ENCODE measurements at places on chromosomes 13 and 19.

DNA sequence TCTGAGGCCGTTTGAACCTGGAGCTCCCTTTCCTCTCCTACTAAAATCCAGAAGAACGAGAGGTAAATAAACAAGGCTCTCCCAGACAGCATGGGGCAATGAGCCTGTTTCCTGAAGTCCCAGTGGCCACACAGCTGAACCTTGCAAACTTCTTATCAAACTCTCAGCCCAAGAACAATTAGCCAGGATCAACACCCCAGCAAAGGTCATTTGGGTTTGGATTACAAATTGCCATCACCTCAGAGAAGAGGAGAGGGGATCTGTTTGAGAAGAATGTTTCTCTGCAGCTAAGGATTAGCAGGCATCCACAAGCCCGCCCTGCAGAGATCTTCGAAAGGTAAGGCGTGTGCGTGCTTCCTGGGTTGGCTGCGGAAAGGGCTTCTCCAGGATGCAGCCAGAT lies 201.9 kb upstream of the SOX1 start:
- no peak for DNase-seq

DNA sequence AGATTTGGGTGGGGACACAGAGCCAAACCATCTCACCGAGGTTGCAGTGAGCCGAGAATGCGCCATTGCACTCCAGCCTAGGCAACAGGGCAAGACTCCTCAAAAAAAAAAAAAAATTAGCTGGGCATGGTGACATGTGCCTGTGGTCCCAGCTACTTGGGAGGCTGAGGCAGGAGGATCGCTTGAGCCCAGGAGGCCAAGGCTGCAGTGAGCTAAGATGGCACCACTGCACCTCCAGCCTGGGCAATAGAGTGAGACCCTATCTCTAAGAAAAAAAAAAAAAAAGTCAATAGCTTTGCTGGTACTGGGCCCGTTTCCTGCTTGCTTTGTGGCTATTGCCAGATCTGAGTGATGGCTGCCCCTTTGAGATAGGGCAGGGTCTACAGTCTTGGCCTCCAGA lies 13.1 kb downstream of the ACP7 start:
- DNase-seq, result no peak

DNA sequence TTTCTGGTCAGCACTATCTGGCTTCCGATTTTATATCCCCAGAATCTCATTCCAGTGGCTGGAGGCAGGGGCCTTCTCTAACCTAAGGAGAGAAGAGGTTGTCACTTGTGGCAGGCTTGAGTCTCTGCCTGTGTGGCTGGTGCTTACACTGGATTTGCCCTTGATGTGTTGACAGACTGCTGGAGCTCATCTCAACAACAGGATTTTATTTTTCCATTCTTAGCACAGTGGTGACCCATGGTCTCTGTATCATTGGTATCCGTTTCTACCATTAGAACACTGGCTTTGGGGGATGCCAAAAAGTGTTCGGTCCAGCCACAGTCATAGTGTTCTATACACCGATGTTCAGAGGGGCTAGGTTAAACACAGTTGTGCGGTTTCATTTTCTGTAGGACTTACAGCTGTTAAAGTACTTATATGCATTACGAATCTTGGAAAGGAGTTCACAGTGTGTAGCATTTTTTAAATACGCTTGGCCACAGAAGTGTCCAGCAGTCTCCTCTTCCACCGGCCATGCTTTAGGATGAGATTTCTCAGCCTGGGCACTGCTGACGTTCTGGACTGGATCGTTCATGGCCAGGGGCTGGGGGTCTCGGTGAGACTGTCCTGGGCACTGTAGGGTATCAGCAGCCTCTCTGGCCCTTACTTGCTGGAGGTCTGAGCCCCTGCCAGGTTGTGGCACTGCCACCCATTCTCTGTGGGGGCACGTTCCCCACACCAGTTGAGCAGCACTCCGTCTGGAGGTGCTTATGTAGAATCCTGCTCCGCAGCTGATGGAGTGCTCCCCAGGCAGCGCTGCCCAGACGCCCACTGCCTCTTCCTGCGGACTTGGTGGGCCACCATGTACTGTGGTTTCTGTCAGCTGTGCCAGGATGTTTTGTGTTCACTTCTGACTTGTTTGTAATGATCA lies 41.4 kb upstream of the TEX29 start:
- no peak for DNase-seq

- no peak for DNase-seq
Observed at GRCh38 chr19:44957526-44957925, 2.3 kb downstream of the CLPTM1 start.

DNA sequence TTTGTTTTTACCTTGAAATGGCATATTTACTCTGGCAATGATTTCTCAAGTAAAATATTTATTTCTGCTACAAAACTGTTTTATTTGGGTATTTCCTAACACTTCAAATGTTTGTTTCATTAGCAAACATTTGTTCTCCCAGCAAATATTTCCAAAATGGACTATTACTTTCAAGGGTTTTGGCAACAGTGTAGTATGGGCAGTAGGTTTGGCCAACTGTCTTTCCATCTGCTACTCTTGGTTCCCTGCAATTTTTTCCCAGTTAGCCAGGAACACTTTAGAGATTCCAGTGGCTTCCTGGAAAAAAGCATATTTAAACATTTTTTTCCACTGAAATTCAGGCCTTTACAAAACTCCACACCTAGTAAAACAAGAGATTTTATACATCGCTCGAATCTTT lies 466.6 kb downstream of the SLITRK6 start:
- DNase-seq, result no peak

GRCh38 chr13:67292886-67293285 lies 62.8 kb upstream of the PCDH9 start:
- DNase-seq, result peak; percentile 68

DNA sequence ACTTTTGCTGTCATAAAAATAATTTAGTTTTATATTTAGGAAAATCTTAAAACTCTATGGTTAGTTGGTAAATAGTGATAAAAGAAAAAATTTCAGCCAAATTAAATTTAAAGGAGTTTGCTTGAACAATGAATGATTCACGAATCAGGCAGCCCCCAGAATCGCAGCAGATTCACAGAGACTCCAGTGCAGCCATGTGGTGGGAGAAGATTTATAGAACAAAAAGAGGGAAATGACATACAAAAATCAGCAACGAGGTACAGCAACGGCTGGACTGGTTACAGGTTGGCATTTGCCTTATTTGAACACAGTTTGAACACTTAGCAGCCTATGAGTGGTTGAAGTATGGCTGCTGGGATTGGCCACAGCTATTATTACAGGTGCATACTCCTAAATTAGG lies 96.4 kb upstream of the MYCBP2 start:
- peak; percentile 23 for DNase-seq

GRCh38 chr13:64591971-64592370 lies 2638.2 kb downstream of the PCDH9 start:
- DNase-seq, result peak; percentile 0

DNA sequence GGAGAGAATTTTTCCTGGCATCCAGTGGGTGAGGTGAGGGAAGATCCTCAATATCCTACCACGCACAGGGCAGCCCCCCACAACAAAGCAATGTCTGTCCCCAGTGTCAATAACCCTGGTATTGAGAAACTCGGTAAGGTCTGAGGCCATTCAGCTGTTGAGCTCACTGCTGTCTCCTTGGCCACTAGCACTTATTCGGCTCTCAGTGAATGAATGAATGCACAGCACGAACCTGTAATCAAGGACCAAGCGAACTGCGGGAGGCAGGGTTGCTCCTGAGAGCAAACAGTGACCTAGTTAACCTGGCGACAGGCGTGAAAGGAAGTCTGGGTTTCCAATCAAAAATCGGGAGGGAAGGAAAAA lies 640 bp downstream of the ZSCAN5A start:
- DNase-seq, result peak; percentile 48

GRCh38 chr13:114062754-114063153 lies 69.7 kb downstream of the RASA3 start:
- DNase-seq, result peak; percentile 56

GRCh38 chr19:53519446-53519845 lies 18.5 kb upstream of the ZNF331 start:
- no peak for DNase-seq

- DNase-seq, result no peak
Observed at GRCh38 chr13:101455863-101456262, 3.4 kb downstream of the ITGBL1 start.

DNA sequence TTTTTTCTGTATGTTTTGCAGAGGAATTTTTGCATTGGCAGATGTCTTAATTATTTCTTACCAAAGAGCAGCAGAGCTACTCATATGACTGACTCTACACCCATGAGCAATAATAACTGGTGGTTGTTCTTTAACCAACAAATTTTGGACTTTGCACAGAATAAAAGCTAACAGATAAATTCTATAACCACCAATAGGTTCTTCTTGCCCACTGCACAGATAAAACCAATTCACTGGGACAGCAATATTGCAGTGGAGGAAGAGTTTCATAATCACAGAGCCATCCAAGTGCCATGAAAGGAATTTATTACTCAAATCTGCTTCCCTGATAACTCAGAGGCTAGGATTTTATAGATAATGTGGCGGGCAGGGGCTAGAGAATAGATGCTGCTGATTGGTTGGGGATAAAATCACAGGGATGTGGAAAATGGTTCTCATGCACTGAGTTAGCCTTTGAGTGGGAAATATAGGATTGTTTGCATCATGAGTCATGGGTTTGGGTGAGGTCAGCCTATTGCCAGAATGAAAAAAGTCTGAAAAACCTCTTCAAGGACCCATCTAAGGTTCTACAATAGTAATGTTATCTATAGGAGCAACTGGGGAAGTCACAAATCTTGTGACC lies 104.3 kb upstream of the PCDH17 start:
- no peak for DNase-seq

DNA sequence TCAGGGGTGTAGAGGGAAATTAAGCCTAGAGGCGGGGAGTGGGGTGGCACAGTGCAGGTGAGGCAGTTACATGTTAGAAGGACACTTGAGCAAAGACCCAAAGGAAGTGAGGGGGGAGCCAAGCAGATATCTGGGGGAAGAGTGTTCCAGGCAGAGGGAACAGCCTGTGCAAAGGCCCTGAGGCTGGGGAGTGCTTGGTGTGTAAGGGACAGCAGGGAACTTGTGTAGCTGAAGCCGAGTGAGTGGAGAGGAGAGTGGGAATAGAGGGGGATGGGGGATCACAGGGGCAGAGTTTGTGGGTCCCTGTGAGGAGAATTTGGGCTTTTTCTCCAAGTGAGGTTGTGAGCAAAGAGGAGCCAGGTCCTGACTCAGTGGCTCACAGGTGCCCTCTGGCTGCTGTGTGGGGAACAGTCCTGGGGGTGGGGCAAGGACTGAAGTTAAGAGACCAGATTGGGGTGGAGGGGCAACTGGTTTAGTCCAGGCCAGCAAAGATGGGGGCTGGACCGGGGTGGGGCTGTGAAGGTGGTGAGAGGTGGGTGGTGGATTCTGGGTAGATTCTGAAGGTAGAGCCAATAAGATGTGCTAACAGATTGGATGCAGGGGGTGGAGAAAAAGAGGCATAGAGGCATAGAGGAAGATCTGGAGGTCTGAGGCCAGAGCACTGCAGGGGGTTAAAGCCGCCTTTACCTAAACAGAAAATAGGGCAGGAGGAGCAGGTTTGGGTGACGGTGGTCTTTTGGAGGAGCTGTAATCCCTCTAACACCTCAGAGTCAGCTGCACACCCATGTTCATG lies 75.3 kb downstream of the CACNA1A start:
- peak; percentile 69 for DNase-seq

GRCh38 chr13:40432018-40432978 lies 234.1 kb downstream of the FOXO1 start:
- no peak for DNase-seq

GRCh38 chr13:83531022-83531421 lies 351.3 kb downstream of the SLITRK1 start:
- no peak for DNase-seq

- DNase-seq, result peak; percentile 92
Observed at GRCh38 chr13:86882835-86883234, 788.3 kb upstream of the SLITRK5 start.

GRCh38 chr13:110419381-110419791 lies 112.3 kb downstream of the COL4A2 start:
- DNase-seq, result no peak

GRCh38 chr19:41220811-41221210 lies 1.8 kb downstream of the AXL start:
- no peak for DNase-seq

GRCh38 chr13:105679838-105680237 lies 855.6 kb downstream of the EFNB2 start:
- DNase-seq, result no peak

- DNase-seq, result no peak
Observed at GRCh38 chr13:30212256-30212655, 95.1 kb downstream of the KATNAL1 start.

GRCh38 chr13:90686442-90686841 lies 661.0 kb upstream of the MIR17HG start:
- DNase-seq, result no peak

- no peak for DNase-seq
Observed at GRCh38 chr13:22648320-22648801, 532.4 kb upstream of the SGCG start.

DNA sequence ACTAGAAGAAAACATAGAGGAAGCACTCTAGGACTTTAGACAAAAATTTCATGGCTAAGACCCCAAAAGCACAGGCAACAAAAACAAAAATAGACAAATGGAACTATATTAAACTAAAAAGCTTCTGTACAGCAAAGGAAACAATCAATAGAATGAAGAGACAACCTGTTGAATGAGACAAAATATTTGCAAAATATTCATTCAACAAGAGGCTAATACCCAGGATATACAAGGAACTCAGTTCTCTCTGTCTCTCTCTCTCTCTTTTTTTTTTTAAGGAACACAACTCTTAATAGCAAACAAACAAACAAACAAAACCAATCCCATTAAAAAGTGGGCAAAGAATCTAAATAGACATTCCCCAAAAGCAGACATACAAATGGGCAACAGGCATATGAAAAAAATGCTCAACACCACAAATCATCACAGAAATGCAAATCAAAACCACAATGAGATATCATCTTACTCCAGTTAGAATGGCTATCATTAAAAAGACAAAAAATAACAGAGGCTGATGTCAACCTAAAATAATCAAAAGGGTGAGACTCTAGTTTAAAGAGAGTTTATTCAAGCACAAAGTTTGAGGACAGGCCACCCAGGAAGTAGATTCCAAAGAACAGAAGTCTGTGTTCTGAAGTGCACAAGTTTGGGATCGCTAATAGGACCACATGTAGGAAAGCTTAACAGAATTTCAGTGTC lies 27.1 kb upstream of the SLC7A9 start:
- no peak for DNase-seq

- peak; percentile 90 for DNase-seq
Observed at GRCh38 chr13:59531571-59532091, 632.1 kb downstream of the DIAPH3 start.

GRCh38 chr13:58882516-58882915 lies 1251.0 kb downstream of the PCDH17 start:
- DNase-seq, result no peak

- DNase-seq, result no peak
Observed at GRCh38 chr19:4090356-4091220, 23.9 kb upstream of the ZBTB7A start.

- DNase-seq, result peak; percentile 53
Observed at GRCh38 chr13:88014527-88014926, 343.4 kb downstream of the SLITRK5 start.

Data from hematopoietic multipotent progenitor cell treated with erythropoietin and hydrocortisone succinate and interleukin-3 and kit ligand, for 4 days (in vitro differentiated cells).